HFFc6 (cell line): ENCODE measurements at places on chromosomes 16 and 17. TPM values are rescaled to one million over a fixed set of nuclear protein-coding genes. Genes with fewer than 3 reads are reported as not detected.
A peak's percentile ranks its signal among the peaks of the same experiment; 100 is the strongest.

- peaks cover 62% of the 10 kb centered on the region for H3K27me3 ChIP-seq
- no peak for DNase-seq
- no peak overlapping the region for H3K27ac ChIP-seq
- no peaks in the 10 kb centered on the region for H3K36me3 ChIP-seq
- no peak overlapping the region for H3K4me3 ChIP-seq
- H3K4me1 ChIP-seq, result no peaks in the 10 kb centered on the region
These were observed 3.1 kb upstream of the HOXB2 start for GRCh38 chr17:48547808-48548522.

DNA sequence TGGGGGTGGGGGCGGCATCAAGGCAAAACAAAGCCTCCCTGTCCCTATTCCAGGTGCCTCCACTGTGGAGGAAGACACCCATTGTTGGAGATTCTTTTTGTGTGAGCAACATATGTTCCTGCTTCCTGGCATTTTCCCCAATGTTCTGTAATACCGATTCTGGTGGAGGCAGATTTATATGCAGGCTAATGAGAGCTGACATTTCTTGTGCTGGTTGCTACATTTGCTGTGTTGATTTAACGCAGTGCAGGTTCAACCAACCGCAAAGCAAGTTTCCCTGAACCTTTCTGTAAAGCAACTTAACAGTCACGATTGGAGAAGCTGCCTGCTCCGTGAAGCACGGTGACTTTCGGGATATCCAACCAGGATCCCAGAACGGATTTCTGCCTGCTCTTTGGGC, 260.5 kb downstream of the CBLN1 start:
- peak; percentile 3 for DNase-seq
- H3K4me3 ChIP-seq, result no peak overlapping the region
- no peaks in the 10 kb centered on the region for H3K36me3 ChIP-seq
- H3K27ac ChIP-seq, result no peak overlapping the region

- H3K27me3 ChIP-seq, result peaks cover 2% of the 10 kb centered on the region; the same call in 1 of the 2 replicates
- DNase-seq, result no peak
- H3K27ac ChIP-seq, result peak overlapping the region; percentile 93; the same call in 1 of the 2 replicates
- no peak overlapping the region for H3K4me3 ChIP-seq
- peaks cover 66% of the 10 kb centered on the region for H3K4me1 ChIP-seq
- no peaks in the 10 kb centered on the region for H3K36me3 ChIP-seq
These were observed 122.0 kb downstream of the METRNL start for GRCh38 chr17:83201206-83202001.

Gene WNK4
- total RNA-seq, result 23.7 to 33.9 TPM (median 30.5 TPM) in 3 replicates

- DNase-seq, result no peak
- no peak overlapping the region for H3K27ac ChIP-seq
- H3K27me3 ChIP-seq, result no peaks in the 10 kb centered on the region; the same call in 1 of the 2 replicates
These were observed 26.3 kb downstream of the ZC3H18 start for GRCh38 chr16:88596483-88596882.

DNA sequence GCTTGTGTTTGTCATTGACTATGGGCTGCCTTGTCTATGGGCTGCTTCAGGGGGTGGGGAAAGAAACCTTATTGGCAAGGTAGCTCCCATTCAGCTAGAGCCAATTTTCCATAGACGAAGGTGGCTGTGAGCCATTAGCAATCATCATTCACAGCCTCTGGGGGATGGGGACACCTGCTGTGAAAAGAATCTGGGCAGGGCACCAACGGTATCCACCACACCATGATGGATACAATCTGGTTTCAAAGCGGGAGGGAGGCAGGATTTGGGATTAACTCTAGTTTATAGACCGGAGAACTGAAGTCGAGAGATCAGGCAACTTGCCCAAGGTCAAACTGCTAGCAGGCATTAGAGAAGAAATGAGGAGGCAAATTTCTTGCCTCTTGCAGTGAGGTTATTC, 182.3 kb downstream of the SHISA9 start:
- no peak for DNase-seq
- no peak overlapping the region for H3K4me3 ChIP-seq
- H3K27ac ChIP-seq, result no peak overlapping the region
- no peaks in the 10 kb centered on the region for H3K27me3 ChIP-seq
- no peaks in the 10 kb centered on the region for H3K4me1 ChIP-seq
- no peaks in the 10 kb centered on the region for H3K36me3 ChIP-seq

Gene KRT25
- not detected in 3 replicates for total RNA-seq

Gene GID4
- 9.1 to 11.9 TPM (median 11.1 TPM) in 3 replicates for total RNA-seq

Gene KRTAP3-1
- 2.9 to 7.4 TPM (median 7.0 TPM) in 3 replicates for total RNA-seq

DNA sequence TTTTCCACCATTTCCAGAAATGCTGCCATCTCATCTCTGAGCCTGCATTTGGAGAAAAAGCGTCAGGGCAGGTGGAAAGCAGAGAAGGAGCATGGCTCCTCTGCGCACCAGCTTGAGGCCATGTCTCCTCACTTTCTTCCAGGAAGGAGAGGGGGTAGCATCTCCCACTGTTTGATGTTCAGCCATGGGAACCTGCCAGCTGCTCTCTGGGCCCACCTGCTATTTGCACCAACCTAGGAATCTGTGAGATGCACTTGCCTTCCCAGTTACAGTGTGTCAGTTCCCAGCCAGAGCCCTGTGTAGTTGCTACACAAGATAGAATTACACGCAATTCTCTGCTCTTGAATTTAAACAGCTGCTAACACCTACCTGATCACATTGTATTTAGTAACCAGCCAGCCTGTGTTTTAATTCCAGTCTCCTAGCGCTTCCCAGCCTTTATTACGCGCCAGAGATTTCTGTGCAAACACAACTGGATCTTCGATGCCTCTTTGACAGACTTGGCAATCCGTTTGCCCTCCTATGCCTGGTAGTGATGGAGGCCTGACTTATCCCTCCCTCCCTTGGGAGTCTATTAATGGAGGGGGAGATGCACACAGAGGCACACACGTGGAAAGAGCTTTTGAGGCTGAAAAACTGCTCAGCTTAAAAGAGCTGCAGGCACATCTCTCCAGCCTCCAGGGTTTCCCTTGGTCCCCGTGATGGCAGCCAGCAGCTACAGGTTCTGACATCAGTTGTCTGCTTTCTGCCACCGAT, 98.1 kb upstream of the SEC14L1 start:
- H3K4me3 ChIP-seq, result no peak overlapping the region
- no peak for DNase-seq
- H3K4me1 ChIP-seq, result peaks cover 9% of the 10 kb centered on the region
- no peaks in the 10 kb centered on the region for H3K36me3 ChIP-seq

DNA sequence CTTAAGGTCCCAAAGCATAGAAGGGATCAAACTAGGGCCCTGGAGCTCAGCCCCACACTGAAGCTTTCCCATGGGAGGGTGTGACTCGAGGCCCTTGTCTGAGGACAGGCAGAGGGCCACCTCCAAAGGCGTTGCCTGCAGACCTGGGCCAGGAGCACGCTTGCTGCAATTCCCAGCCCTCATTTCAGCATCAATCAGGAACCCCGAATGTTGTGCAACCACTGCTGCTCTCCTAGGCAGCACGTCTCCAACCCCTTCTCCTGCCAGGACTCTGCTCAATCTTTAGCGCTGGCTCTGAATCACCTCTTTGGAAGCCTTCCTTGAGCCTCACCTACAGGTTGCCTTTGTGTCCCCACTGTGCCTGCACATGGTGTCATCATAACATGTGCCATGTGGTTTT, 14.0 kb upstream of the ATP2C2 start:
- H3K4me1 ChIP-seq, result peaks cover 14% of the 10 kb centered on the region; the same call in 1 of the 2 replicates
- DNase-seq, result no peak
- no peak overlapping the region for H3K27ac ChIP-seq
- H3K4me3 ChIP-seq, result no peak overlapping the region
- H3K36me3 ChIP-seq, result no peaks in the 10 kb centered on the region
- H3K27me3 ChIP-seq, result peaks cover 27% of the 10 kb centered on the region

GRCh38 chr17:44637066-44637465, 19.2 kb upstream of the MEIOC start:
- no peak overlapping the region for H3K4me3 ChIP-seq
- H3K36me3 ChIP-seq, result no peaks in the 10 kb centered on the region

Gene CALB2
- 0.39 to 1.1 TPM in 2 of 3 replicates, not detected in the other for total RNA-seq

Gene TAC4
- not detected in 3 replicates for total RNA-seq

DNA sequence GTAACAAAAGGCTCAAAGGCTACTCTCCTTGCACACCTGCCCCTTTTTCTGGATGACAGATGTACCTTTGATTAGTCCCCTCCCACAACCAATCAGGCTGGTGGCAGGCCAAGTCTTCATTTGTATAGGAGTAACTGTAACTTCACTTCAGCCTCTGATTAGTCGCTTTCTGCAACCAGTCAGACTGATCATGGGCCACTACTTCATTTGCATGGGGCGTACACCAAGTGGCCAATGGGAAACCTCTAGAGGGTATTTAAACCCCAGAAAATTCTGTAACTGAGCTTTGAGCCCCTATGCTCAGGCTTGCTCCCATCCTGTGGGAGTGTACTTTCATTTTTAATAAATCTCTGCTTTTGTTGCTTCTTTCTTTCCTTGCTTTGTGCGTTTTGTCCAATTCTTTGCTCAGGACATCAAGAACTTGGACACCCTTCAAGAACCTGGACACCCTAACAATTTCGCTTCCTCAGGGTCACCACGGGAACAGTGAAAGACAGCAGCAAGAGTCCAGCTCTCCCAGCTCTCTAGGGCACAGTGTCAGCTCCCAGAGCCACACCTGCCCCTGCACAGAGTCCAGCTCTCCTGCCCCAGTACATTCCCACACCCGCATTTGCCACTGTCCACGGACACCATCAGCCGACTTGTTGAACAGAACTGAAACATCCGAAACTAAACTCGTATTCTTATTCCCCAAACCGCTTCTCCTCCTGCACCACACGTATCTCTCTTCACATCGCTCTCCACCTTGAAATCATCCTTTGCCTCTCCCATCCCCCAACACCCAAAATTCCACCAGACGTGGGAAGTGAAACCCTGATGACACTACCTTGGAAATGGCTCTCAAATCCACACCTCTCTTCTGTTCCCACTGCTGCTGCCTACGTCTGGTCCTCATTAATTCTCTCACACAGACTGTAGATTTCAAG, 53.4 kb downstream of the ABCC12 start:
- peaks cover 40% of the 10 kb centered on the region for H3K4me1 ChIP-seq
- H3K36me3 ChIP-seq, result no peaks in the 10 kb centered on the region
- no peak overlapping the region; the same call in 1 of the 2 replicates for H3K4me3 ChIP-seq

Gene CTRB2
- not detected in 2 replicates for total RNA-seq

Gene SENP3
- total RNA-seq, result 53.9 and 58.1 TPM in 2 replicates

- H3K4me1 ChIP-seq, result no peaks in the 10 kb centered on the region
- no peak overlapping the region for H3K27ac ChIP-seq
- H3K4me3 ChIP-seq, result no peak overlapping the region
- no peaks in the 10 kb centered on the region for H3K27me3 ChIP-seq
These were observed 78.9 kb upstream of the RPH3AL start for GRCh38 chr17:431494-431893.

- no peak overlapping the region; the same call in 1 of the 2 replicates for H3K4me3 ChIP-seq
- H3K36me3 ChIP-seq, result no peaks in the 10 kb centered on the region
- DNase-seq, result peak; percentile 70
- H3K27me3 ChIP-seq, result peaks cover 2% of the 10 kb centered on the region; the same call in 1 of the 2 replicates
- H3K4me1 ChIP-seq, result peaks cover 32% of the 10 kb centered on the region
These were observed 8.8 kb downstream of the JUP start for GRCh38 chr17:41777574-41778188.

- H3K4me1 ChIP-seq, result peaks cover 11% of the 10 kb centered on the region; the same call in 1 of the 2 replicates
- peaks cover 9% of the 10 kb centered on the region for H3K27me3 ChIP-seq
- no peaks in the 10 kb centered on the region for H3K36me3 ChIP-seq
- no peak overlapping the region for H3K4me3 ChIP-seq
- no peak overlapping the region for H3K27ac ChIP-seq
These were observed 3.7 kb upstream of the HCRT start for GRCh38 chr17:42188749-42189650.

Gene NETO2
- total RNA-seq, result 11.7 to 18.8 TPM (median 17.8 TPM) in 3 replicates

DNA sequence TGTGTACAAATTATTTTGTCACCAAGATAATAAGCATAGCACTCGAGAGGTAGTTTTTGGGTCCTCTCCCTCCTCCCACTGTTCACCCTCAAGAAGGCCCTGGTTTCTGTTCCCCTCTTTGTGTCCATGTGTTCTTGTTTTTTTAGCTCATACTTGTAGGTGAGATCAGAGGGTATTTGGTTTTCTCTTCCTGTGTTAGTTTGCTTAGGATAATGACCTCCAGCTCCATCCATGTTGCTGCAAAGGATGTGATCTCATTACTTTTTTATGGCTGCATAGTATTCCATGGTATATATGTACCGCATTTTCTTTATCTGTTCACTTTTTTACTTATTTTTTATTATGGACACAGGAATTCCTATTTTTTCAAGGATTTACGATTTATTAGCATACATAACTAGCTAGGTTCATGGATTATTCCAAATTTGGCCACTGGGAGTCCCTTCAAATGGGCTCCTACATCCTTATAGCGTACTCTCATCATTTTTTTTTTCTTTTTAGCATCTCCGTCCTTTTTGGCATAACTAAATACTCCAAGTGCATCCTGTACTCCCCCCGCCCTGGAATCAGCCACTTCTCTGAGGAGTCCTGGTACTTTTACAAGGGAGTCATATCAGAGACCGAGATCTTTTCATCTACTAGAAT, 7.3 kb downstream of the TADA2A start:
- H3K4me1 ChIP-seq, result peaks cover 7% of the 10 kb centered on the region; the same call in 1 of the 2 replicates
- peaks cover 21% of the 10 kb centered on the region for H3K36me3 ChIP-seq
- no peaks in the 10 kb centered on the region for H3K27me3 ChIP-seq
- peak; percentile 6 for DNase-seq

- no peaks in the 10 kb centered on the region for H3K27me3 ChIP-seq
- H3K36me3 ChIP-seq, result no peaks in the 10 kb centered on the region
- H3K4me1 ChIP-seq, result peaks cover 42% of the 10 kb centered on the region
These were observed 801 bp downstream of the VPS35 start for GRCh38 chr16:46688101-46688653.

Gene ENPP7
- not detected in 3 replicates for total RNA-seq

Gene TVP23A
- total RNA-seq, result not detected in 3 replicates

DNA sequence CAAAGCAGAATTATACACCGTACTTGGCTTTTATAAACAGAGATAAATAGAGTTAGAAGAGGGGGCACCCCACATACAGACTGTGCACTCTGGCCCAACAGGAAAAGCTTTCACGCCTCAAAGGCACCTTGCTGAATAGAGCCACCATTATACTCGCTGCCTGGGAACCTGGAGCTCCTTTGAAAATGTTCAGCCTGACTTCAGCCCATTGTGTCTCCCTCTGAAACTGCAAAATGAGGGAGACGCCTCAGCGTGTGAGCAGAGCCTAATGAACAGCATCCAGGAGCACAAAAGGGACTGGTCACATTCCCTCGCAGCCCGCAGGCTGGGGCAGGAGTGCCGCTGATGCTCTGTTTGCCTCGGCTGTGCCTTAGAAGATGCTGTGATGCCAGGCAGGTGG, 46.3 kb downstream of the ABCC12 start:
- no peak for DNase-seq
- H3K27ac ChIP-seq, result no peak overlapping the region
- peaks cover 15% of the 10 kb centered on the region for H3K4me1 ChIP-seq
- H3K36me3 ChIP-seq, result no peaks in the 10 kb centered on the region

GRCh38 chr16:22424161-22424937, 49.9 kb upstream of the CDR2 start:
- peaks cover 34% of the 10 kb centered on the region for H3K36me3 ChIP-seq
- H3K27ac ChIP-seq, result peak overlapping the region; percentile 93
- peaks cover 22% of the 10 kb centered on the region for H3K4me1 ChIP-seq

DNA sequence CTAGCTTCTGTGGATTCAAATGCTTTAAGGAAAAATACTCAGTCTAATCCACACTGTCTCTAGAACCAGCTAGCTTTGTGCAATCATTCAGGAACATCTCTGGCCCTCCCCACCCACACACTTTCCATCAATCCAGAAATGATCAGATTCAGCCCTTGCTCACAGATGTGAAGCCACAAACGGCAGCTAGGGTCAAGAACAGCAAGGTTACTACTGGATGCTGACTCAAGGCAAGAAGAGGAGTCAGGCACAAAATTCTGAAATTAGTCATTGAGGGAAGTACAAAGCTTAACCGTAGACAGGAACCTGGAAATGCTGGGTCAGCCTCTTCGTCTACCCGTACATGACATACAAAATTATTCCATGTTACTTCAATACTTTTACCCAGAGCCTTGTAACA, 174.6 kb downstream of the CDH13 start:
- H3K27me3 ChIP-seq, result no peaks in the 10 kb centered on the region
- peaks cover 5% of the 10 kb centered on the region; the same call in 1 of the 2 replicates for H3K36me3 ChIP-seq
- no peak overlapping the region for H3K4me3 ChIP-seq
- H3K4me1 ChIP-seq, result no peaks in the 10 kb centered on the region; the same call in 1 of the 2 replicates
- DNase-seq, result no peak

Gene KRTAP2-3
- 46.2 to 138 TPM (median 94.9 TPM) in 3 replicates for total RNA-seq
